ENCODE measurements at places on chromosomes 11 and 22. TPM values are rescaled to one million over a fixed set of nuclear protein-coding genes. Genes with fewer than 3 reads are reported as not detected.
A peak's percentile ranks its signal among the peaks of the same experiment; 100 is the strongest.

DNA sequence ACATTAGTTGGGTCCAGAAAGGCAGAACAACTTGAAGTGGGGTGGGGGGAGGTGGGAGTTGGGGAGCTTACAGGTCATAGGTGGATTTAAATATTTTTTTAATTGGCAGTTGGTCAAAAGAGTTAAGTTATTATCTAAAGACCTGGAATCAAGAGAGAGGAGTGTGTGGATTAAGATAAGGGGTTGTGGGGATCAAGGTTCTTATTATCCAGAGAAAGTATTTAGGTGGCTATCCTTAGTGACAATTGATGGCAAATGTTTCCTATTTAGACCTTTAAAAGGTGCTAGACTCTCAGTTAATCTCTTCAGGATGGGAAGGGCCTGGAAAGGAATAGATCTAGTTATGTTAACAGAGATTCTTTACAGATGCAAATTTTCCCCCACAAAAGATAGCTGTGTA is 120.7 kb upstream of the OR9Q1 start:
- DNase-seq = no peak

Gene HTR3A
- not detected for total RNA-seq

GRCh38 chr11:76152086-76152681 is 54.1 kb downstream of the WNT11 start:
- peak; percentile 74 for DNase-seq

DNA sequence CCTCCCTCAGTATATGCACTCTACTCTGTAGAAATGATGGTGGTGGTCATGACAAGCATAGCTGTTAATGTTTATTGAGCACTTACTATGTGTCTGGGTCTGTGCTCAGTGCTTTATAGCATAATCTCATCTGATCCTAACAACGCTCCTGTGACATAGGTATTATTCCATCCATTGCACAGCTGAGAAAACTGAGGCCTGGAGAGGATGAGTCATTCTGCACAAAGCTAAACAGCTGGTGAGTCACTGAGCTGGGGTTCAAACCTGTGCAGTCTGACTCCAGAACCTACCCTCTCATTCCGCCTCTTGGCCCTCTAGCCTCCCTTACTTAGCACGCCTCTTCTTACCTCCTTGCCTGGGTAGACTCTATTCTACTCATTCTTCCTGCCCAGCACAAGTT is 41.7 kb downstream of the PRDM11 start:
- DNase-seq = no peak

DNA sequence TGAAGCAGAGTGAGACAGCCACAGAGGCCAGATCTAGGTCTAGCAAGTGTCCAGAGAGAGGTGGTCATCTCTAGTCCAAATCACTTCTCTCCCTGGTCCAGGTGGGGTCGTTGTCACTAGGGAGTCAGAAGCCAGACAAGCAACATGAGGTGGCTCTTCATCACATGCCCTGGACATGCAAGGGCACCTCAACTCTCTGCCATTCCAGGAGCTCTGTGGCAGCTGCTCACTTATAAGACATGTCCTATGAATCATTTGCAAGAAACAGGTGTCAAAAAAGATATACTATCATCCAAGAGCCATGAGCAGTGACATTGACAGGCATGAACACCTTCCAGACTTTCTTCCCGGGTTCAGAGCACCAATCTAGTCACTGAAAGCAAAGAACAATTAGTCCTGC is 130.8 kb downstream of the GALNT18 start:
- DNase-seq = no peak

Gene MUC6
- total RNA-seq = not detected
